ENCODE measurements at places on chromosomes 6 and 20. TPM values are rescaled to one million over a fixed set of nuclear protein-coding genes. Genes with fewer than 3 reads are reported as not detected.

The TBC1D32 gene
- 28.1 TPM for total RNA-seq

The POM121L2 gene
- not detected for total RNA-seq

The NKAPL gene
- 0.64 TPM for total RNA-seq

The SLC22A16 gene
- total RNA-seq, result not detected

GRCh38 chr6:167572841-167573271 lies 248.0 kb downstream of the TTLL2 start:
- DNase-seq, result no peak

GRCh38 chr20:43988451-43988850 lies 73.8 kb downstream of the TOX2 start:
- DNase-seq, result peak; percentile 23

DNA sequence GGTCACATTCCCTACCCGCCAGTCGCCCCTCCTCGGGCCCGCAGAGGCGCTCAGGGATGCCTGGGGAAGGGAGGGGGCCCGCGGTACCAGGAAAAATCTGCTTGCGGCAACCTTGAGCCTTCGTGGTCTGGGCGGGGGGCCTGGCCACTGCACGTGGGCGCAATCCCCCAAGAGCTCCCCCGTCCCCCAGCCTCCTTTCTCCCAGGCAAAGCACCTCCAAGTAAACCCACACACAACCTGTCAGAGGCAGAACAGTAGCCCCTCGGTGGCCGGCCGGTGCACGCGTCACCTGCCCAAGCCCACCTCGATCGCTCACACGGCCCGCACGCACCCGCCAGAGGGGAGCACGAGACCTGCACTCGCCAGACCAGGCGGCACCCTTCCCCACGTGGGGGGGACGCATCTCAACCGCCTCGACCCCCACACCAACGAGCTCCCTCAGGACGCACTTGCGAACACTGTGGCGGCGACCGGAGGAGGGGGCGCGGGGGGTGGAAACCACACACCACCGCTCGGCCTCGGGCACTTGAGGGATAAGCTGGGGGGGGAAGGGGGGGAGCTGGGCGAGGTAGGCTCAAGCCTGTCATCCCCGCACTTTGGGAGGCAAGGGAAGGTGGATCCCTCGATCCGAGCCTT lies 1955.7 kb upstream of the DEFB115 start:
- DNase-seq, result no peak

DNA sequence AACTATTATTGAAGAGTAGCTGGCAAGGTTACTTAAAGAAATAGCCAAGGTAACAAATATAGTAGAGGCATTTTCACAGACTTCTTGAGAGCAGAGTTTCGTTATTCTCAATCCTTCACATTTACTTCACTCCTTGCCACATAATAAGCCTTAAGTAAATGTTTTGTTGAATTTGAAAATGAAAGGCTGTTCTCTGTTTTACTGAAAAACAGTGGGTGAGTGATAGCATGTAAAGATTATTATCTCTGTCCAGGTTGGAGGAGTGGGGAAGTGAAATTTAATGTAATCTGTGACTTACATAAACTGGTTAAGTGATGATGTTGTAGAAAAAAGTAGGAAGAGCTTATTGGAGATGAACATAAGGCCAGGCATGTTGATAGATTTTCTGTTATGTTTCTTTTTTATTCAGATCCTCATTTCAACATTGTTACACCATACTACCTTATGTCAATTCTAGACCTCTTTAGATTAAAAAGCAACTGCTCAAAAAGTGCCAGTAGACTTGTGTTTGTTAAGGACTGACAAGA lies 55.0 kb downstream of the QKI start:
- no peak for DNase-seq

DNA sequence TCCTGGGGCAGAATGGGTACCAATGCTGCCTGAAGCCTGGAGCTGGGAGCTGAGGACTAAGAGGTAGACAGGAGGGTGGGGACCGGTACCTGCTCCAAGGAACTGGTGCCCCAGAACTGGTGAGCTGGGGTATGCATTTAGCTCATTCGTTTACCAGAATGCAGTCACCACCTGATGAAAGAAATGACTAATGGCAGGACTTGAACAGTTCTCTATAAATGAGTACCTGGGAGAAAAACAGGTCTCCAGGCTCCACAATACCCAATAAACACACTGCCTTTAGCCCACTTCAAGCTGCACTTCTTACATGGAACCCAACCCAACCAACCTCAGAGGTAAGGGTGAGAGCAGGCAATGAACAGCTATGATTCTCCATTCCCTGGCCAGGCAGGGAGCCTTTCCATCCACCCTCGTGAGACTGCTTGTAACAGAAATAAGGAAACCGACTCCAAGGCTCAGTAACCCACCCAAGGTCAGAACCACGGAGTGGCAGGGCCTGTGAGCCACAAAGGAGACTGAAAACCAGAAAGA lies 15.4 kb downstream of the FKBP1A start:
- no peak for DNase-seq

All from transverse colon (tissue), 4 donors.